Fibroblast of mammary gland (primary cell): ENCODE measurements at places on chromosomes 4 and X.
A peak's percentile ranks its signal among the peaks of the same experiment; 100 is the strongest.

GRCh38 chr4:77100234-77100633 is 24.4 kb upstream of the CCNI start:
- no peak for DNase-seq

DNA sequence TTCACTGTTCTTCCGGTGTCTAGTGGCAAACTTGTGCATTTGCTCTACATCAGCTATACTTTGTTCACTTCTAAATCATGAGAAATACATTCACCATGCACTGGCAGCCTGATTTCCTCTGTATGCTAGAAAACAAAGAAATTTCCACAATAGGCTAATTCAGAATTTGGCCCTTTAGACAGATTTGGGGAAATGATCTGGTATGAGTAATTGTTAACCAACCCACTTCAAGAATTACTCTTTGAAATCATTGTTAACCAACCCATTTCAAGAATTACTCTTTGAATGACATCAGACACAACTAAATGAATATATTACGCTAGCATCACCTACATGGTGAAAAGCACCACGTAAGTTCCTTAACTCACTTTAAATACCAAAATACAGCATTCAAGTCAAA is 14.6 kb downstream of the APBB2 start:
- DNase-seq = no peak

DNA sequence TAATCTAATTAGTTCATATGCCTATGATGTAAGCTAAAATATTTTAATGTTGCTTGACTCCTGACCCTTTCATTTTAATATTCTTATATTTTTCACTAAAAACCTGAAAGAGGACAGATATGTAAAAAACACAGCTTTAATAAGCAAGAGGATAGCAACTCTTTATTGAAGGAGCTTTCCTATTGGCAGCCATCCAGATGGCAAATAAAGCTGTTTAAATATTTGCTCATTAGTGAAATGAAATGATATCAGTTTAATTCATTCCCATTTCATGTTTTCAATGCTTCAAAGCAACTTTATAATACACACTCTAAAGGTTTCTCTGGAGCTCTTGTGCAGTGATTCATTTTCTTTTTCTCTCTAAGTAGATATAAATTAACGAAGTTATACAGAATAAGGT is 473.4 kb downstream of the PCDH7 start:
- no peak for DNase-seq

- DNase-seq = no peak
Measured at GRCh38 chr4:111126340-111126739, 503.5 kb upstream of the PITX2 start.

- no peak for DNase-seq
Measured at GRCh38 chrX:130857207-130857606, 45.8 kb downstream of the ENOX2 start.

GRCh38 chr4:103405415-103405814 is 207.3 kb upstream of the CENPE start:
- DNase-seq = no peak

GRCh38 chr4:8727131-8727530 is 134.6 kb downstream of the CPZ start:
- DNase-seq = no peak

DNA sequence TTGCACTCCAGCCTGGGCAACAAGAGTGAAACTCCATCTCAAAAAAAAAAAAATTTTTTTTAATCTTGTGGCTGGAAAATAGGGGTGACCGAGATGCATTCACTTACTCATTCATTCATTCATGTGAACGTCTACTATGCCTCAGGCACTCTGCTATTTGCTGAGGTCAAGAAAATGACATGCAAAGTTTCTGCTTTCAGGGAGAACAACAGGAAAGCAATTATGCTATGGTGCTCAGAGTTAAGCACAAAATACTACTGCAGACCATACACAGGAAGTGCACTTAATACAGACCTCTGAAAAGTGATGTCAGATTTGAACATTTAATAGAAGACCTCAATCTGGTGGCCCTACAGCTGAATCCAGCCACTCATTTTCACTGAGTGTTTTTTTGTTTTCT is 59.6 kb upstream of the DUSP21 start:
- peak; percentile 7 for DNase-seq

DNA sequence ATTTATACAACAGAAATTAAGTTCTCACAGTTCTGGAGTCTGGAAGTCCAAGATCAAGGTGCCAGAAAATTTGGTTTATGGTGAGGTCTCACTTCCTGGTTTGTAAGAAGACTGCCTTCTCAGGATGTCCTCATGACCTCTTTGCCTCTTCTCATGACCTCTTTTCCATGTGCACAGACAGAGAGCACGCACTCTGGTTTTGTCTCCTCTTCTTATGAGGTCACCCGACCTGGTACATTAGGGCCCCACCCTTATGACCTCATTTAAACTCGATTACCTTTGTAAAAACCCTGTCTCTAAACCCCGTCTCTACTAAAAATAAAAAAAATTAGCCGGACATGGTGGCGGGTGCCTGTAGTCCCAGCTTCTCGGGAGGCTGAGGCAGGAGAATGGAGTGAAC is 155.9 kb downstream of the KIT start:
- DNase-seq = no peak

GRCh38 chr4:17272154-17272553 is 239.7 kb downstream of the QDPR start:
- DNase-seq = no peak

DNA sequence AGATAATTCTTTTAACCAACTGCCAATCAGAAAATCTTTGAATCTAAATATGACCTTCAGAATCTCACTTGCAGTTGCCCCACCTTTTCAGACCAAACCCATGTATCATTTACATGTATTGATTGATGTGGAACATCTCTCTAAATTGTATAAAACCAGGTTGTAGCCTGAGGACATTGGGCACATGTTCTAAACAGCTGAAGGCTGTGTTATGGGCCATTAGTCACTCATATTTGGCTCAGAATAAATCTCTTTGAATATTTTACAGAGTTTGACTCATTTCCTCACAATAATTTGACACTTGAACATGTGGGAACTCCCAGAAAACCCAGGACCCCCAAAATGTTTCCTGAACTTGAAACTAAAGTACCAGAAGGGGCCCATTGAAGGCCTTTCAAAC is 58.7 kb downstream of the UGT2B10 start:
- DNase-seq = no peak

- peak; percentile 93 for DNase-seq
Measured at GRCh38 chr4:26557164-26557563, 26.7 kb upstream of the TBC1D19 start.

DNA sequence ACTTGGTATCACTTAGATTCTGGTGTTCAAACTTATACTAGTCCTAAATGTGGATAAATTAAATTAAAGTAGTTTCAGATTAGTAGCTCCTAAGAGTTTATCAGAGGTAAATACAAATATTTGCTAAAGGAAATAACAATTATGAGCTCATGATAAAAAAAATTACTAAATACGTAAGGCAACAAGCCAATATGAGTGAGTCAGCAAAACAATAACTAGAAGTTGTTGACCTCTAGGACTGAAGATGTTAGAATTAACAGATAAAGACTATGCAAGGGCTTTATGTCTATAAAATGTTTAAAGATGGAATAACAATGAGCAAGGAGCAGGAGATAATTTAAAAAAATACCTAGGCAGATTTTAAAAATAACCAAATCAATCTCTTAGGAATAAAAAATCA is 195.8 kb downstream of the CLCN4 start:
- peak; percentile 12 for DNase-seq

- peak; percentile 10 for DNase-seq
Measured at GRCh38 chr4:19473569-19473968, 778.1 kb upstream of the SLIT2 start.

DNA sequence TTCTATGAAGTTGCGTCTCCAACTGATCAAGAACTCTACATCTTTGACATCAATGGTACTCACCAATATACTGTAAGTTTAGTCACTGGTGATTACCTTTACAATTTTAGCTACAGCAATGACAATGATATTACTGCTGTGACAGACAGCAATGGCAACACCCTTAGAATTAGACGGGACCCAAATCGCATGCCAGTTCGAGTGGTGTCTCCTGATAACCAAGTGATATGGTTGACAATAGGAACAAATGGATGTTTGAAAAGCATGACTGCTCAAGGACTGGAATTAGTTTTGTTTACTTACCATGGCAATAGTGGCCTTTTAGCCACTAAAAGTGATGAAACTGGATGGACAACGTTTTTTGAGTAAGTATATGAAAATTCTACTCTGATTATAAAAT is 162.3 kb downstream of the DCTD start:
- DNase-seq = no peak

GRCh38 chr4:79528241-79528706 is 120.2 kb upstream of the GK2 start:
- DNase-seq = peak; percentile 1

- peak; percentile 94 for DNase-seq
Measured at GRCh38 chr4:85028910-85029309, 62.4 kb upstream of the WDFY3 start.

DNA sequence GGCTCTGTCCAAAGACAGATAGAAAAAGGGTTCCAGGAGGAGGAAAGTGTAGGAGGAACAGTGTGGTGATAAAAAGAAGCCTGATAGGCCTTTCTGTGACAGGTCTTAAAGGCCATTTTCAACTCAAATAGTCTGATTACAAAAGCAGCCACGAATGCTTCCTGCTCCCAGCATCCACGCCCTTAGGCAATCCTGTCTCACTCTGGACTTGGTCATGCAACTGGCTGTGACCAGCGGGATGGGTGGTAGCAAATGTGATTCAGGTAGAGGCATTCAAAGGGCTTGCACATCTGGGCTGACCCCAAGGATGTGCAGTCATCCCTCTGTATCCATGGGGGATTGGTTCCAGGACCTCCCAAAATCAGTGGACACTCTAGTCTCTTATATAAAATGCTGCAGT is 14.4 kb upstream of the SEPSECS start:
- DNase-seq = peak; percentile 27

GRCh38 chrX:45801554-45801953 is 600.9 kb upstream of the DIPK2B start:
- peak; percentile 65 for DNase-seq

DNA sequence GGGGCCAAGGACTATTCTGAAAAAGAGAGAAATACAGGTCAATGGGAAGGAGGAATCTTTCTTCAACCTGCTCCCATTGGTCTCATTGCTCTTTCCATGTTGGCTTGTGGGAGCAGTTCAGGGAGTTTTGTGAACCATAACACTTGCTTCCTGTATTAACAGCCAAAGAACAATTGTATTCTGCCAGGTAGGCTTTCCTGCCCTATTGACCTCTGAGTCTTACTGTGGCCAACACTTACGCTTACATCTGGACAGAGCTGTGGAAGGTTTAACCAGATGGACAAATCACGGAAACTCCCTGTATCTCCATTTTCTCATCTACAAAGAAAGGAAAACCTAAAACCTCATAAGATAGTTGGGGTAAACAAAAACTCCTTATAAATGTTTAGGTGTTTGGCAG is 30.7 kb downstream of the MID1IP1 start:
- DNase-seq = no peak

DNA sequence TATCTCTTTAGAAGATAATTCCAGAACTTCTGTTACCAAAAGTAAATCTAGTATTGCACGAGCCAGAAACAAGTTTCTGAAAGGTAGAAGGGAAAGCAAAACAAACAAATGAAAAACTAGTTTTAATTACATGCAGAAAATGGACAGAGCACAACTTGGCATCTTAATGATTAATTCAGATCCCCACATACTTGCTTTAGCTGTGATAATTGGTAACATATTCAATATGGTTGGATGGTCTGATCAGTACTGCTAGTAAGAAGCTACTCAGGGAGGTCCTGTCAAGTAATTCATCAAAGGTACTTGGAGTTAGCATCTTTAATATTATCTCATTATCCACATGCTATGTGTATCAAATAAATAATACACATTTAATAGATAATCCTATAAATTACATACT is 204.3 kb downstream of the TRAM1L1 start:
- no peak for DNase-seq

DNA sequence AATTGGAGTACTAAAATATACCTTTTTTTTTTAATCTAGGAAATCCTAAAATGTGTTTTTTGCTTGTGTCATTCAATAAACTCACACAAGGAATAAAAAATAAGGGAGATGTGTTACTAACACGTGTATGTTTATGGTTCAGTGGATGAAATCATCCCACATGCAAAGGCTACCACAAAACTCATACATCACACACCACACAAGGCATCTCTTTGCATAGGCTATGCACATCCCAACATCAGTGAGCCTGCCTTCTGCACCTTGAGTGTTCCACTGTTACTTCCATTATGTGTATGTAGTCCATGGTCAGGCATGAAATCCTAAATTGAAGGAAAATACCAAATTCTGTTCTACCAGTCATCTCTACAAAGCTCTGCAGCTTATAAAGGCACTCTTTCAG is 213.1 kb downstream of the DCTD start:
- no peak for DNase-seq

DNA sequence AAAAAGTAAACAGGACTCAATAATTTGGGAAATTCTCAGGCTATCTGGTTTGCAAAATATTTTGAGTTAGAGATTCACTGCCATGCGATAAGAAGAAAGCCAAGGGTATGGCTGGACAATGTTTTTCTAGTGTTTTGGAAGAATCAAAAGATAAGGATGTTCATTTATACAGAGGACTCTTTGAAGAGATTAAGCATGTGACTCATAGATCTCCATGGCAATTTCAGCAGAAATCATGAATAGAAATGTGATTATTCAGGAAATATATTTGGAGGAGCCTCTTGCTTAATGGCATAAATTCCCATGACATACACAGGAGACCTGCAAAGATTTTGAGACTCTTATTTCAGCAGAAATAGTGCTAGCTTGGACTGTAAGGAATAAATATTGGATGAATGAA is 16.7 kb upstream of the FRAS1 start:
- no peak for DNase-seq

DNA sequence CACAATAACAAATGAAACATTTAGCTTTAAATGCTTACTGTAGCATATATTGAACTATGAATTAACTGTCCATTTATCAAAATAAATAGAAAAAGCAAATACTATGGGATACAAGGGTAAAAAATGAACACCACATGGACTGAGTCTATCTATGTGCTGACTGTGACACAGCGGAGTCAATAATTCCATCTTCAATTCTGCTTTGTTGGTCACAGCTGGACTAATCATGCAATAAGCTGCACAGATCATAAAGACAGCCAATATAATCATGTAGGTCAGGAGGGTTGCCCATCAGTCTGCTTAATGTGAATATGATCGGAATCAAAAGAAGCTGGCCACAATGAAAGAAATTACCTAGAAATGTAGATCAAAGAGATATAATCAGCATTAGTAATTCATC is 95.7 kb upstream of the FAM47A start:
- no peak for DNase-seq

DNA sequence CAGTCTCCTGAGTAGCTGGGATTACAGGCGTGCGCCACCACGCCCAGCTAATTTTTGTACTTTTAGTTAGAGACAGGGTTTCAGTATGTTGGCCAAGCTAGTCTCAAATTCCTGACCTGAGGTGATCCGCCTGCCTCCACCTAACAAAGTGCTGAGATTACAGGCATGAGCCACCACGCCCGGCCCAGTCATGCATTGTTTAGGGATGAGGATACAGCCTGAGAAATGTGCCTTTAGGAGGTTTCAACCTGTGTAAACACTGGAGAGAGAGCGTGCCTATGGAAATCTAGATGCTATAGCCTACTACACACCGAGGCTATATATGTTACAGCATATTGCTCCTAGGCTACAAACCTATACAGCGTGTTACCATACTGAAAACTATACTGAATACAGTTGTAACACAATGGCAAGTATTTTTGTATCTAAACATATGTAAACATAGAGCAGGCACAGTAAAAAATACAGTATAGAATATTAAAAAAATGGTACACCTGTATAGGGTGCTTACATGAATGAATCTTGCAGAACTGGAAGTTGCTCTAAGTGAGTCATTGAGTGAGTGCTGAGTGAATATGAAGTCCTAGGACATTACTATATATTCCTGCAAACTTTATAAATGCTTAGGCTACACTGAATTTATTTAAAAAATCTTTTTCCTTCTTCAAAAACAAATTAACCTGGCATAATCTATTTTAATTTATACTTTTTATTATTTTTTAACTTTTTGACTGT is 588.2 kb upstream of the ADGRL3 start:
- no peak for DNase-seq
